ENCODE measurements at places on chromosomes 1 and 21. TPM values are rescaled to one million over a fixed set of nuclear protein-coding genes. Genes with fewer than 3 reads are reported as not detected.

Gene GPR37L1
- 0.72 TPM for total RNA-seq

DNA sequence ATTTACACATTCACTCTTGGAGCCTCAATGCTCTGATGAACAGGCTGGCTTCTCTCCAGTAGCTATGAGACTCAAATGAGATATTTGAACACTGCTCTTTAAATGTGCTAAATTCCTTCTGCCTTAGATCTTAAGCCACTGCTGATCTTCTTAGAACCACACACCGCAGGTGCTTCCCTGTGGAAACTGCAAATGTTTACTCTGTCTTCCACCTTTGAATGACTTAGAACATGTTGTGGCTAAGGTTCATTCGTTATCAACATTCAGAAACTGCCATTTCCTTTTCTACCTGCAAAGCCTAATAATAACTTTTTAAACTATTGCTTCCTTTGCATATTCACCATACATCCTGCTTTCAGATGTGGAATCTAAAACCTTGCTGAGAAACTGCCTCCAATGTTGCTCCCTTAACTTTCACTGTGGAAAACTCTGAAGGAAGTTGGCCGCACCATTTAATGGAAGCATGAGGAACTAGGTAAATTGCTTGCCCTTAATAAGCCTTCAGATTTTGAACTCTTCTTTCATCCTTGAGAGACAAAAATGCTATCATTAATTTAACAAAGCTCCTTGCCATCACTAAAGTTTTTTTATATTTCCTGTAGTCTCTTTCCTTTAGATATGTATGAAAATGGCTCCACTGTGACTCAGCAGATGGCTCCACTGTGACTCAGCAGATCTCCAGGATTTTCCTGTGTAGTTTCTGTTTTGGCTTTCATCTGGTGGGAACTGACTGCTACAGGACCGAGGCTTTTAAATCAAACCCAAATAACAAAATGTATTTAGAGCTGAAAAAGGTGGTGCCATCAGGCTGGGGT is 143.8 kb downstream of the TNFSF18 start:
- DNase-seq, result no peak

Gene SH2D5
- total RNA-seq, result 0.29 TPM

DNA sequence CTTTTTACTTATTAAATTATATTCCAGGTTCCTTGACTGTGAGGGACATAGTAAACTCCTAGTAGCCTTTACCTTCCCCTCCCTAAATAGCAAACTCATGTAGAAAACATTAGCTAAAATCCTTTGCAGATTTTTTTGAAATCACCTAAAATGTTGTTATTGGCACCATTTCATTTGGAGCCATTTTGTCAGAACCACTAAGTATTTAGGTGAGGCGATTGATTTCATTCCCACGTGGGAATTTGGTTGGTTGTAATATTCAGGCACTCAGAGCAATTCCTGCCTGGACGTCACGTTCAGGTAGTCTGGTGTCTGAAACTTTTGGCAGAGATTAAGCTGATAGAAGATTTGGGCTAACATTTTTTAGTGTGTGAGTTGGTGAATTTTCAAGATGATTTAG is 84.3 kb downstream of the CAMTA1 start:
- no peak for DNase-seq

- no peak for DNase-seq
Measured at GRCh38 chr21:42698733-42699132, 45.3 kb downstream of the PDE9A start.

Gene C1QC
- 45.0 TPM for total RNA-seq

GRCh38 chr1:200437556-200438203 is 27.8 kb upstream of the ZNF281 start:
- DNase-seq, result peak; percentile 31

DNA sequence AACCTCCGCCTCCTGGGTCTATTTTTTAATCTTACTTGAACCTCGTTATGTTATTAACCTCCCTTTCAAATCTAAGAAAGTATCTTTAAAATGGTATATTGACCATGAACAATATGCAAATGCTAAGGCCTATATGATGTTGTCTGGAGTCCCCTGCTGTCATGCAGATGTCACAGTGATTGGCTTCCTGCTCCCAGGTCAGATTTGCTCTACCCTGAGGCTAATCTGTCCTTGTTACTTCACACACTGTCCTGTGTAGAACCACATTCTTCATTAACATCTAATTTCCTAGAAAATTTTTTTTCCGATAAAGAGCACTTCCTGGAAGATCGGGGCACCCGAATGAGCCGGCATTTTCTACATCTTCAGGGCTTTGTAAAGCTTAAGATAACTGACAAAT is 306.6 kb downstream of the MRPL39 start:
- no peak for DNase-seq

- no peak for DNase-seq
Measured at GRCh38 chr1:149931212-149931790, 3.7 kb upstream of the SF3B4 start.

Gene COL6A1
- 342 TPM for total RNA-seq

- DNase-seq, result no peak
Measured at GRCh38 chr1:1760345-1760650, 18.0 kb downstream of the NADK start.

- DNase-seq, result no peak
Measured at GRCh38 chr21:17794518-17795145, 24.5 kb downstream of the C21orf91 start.

DNA sequence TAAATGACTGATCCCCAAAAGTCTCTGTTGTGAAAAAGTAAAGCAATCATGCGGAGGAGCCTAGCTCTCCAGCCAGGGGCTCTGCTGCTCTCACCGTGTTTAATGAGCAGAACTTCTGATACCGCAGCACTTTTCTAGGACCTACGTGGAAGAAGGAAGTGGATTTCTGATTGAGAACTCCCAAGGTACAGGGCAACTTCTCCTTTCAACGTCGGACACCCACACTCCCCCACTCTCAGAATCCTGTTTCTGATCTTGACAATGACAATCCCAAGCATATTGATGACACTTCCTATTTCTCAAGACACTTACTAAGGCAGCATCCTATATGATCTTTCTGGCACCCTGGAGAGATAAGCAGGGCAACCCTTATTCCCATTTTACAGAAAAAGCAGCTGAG is 78.4 kb downstream of the PROX1 start:
- DNase-seq, result no peak

Gene SH3D21
- 120 TPM for total RNA-seq

GRCh38 chr1:227541796-227542152 is 21.6 kb upstream of the ZNF678 start:
- DNase-seq, result peak; percentile 63

DNA sequence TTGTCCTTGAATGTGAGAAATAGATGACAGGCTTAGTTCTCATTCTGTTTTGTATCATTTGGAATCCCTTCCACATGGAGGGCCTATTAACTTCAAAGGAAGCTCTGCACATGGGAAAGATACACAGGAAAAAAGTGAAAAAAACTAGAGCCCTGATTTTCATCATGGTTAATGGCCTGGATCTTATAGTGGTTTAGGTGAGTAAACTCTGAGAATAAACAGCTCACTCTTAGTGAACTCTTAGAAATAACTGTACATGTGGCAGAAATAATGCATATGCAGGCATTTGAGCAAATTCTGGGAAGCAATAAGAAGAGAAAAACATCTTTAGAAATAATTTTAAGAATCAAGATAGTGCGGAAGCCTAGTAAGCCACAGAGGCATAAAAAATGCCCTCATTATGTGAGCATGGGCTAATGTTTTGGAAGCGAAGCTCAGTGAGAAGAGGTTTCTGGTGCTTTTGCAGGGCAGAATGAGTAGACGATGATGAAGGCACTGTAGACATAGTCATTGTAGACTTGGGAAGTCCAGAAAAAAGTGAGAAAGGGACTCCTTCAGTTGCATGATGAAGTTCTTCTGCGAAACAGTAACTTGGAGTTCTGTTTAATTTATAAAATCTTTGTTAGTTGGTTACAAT is 279.9 kb downstream of the DNM3 start:
- no peak for DNase-seq

DNA sequence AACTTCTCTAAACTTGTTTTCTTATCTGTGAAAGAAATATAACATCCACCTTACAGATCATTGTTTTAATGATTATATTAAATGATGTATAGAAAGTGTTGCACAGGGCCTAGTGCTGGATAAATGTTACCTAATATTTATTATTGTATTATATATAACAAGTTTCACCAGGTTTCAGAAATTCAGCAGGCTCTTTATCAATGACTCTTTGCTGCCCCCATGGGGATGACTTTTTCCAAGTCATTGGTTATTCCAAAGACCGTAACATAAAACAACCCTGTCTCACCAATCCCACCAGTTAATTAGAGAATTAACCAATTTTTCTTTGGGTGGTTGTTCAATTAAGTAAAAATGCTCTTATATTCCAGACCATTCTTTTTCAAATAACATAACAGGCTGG is 7.3 kb upstream of the DEDD start:
- DNase-seq, result peak; percentile 46

DNA sequence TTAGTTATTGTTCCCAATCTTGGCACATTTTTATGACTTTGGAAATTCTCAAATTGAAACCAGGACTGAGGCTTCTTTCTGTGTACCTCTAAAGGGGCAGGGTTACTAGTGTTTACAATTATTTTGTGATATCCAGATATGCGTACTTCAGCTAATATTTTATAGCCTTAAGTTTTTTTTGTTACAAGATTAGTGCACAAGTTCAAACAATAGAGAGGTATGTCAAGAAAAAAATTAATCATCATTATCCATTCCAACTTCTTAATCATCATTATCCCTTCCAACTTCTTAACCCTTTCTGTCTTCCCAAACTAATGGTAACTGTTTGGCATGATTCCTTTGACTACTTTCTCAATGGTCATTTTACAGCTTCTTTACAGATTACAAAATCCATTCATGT is 272.9 kb upstream of the C1orf105 start:
- DNase-seq, result no peak

DNA sequence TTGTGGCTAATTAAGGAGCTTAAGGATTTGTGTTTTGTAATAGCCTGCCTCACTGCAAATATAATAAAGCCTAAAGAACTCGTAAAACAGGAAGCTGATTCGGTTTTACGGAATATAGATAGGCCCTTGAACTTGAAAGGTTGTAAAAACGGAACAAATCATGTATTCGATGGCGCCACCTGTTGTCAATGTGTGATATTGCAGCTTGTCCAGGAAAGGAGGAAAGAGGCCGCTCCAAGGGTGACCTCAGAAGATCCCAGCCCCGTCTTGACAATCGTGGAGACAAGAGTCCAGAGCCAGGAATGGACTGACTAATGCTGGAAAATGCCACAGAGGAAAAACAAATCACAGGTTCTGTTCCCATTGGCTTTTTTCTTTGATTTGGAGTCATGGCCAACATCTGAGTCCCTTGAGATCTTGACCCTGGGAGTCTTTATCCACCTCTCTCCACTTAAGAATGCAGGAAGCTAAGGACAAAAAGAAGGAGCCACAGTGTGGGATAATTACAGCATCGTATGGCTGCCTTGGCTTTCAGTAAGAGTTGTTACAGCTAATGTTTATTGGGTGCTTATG is 7.0 kb upstream of the IGSF21 start:
- DNase-seq, result peak; percentile 78

DNA sequence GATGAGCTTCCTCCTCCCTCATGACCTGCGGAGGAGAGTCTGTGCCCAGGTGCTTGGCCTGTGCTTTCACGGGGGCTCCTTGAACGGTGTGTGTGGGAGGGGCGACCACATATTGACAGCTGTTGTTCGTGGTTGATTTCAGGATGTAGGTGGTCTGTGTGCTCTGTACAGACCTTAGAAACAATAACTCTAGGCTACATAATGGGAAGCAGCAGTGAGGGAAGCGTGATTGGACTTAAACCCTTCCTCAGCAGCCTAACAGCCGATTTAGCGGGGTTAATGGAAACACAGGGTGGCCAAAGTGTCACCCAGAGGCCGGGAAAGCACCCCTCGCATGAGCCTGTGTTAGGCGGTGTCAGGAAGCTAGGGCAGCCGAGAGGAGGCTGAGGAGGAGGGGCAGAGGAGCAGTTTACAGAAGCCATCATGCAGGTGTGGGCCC is 56.0 kb downstream of the TBCE start:
- no peak for DNase-seq

DNA sequence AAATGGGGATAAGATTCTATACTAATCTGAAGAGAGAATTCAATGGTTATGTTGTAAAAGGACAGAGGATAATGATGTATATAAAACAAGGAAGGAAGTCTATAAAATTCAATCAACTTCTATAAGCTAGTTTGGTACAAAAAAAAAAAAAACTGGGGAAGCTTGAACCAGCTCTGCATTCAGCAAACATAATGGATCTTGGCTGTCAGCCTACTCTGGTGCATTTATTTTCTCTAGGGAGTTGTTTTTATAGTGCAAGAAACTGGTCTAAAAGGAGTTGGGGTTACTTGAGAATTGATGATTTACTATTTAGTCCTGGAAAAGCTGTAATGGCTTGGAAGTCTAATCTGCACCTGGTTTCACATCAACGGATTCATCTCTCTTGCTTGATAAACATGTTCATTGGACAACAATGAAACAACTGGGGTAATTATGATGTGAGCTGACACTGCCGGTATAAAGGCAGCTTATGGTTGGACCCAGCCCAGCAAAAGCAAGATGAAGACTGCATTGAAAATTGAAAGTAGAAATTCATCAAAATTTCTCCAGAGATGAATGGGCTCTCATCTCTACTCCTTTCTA is 199.4 kb upstream of the NRIP1 start:
- no peak for DNase-seq

Gene SPRR1B
- total RNA-seq, result not detected

DNA sequence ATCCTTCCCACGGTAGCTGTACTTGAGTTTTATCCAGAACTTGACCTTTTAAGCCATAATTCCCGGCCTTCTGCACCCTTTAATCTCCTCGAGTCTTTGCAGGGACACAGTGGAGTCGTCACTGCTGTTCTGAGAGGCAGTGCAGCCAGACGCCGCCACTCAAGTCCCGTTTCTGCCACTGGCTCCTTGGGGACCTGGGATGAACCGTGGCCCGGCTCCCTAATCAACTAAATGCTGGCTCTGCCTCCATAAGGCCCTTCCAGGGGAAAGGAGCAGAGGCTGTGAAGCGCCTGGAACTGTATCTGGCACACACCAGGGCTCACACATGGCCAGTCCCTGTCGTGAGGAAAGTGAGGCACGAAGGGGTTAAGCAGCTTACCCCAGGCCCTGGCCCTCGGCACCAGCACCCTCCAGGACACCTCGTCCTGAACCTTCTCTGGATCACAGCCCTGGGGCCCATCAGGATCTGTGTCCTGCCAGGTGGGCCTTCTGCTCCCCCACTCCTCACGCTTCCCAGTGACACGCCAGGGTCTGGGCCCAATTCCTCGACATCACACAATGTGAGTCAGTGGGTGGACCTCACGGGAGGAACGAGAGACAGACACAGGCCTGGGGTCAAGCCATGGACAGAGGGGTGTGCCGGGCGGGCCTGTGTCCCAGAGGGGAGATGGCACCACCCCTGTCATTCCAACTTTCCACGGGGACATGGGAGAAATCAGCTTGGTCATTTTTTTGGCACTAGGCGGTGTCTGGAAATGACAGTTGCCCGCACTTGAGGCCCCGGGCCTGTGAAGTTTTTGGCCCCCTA is 23.5 kb upstream of the C1orf174 start:
- DNase-seq, result no peak

Gene C1orf185
- total RNA-seq, result not detected

- no peak for DNase-seq
Measured at GRCh38 chr21:36848730-36849274, 117.7 kb downstream of the HLCS start.

GRCh38 chr1:20058531-20058930 is 11.5 kb upstream of the PLA2G5 start:
- DNase-seq, result no peak

GRCh38 chr1:178689769-178690168 is 35.3 kb upstream of the RALGPS2 start:
- DNase-seq, result no peak

All from stomach (tissue), 19 donors.